Spleen (tissue), 13 donors: ENCODE measurements at places on chromosomes 13 and 19.

GRCh38 chr13:83223546-83223945 is 658.7 kb downstream of the SLITRK1 start:
- no peak for DNase-seq

- DNase-seq, result no peak
These were observed 28.6 kb upstream of the EID2 start for GRCh38 chr19:39568604-39569003.

DNA sequence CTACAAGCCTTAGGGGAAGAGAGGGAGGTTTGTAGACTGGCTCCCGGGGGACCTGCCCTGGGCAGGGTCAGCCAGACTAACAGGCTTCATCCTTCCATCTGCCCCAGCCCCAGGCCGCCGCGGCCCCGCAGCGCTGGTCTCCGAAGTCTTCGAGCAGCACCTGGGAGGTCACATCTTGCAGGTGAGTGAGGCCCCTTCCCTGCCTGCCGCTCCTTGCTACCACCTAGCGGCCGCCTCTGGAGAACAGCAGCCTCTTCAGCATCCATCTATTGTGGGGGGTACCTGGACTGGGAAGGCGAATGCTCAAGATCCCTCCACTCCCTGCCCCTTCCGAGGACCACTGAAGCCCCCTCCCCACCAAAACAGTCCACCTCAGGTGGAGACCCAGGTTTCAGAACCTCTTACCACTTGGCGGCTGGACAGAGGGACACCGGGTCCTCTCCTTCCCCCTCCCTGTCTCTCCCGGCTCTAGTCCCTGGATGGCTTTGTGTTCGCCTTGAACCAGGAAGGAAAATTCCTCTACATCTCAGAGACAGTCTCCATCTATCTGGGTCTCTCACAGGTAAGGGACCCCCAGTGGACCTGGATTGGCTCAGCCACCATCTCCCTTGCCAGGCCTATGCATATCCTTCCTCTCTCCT is 12.7 kb downstream of the NPAS1 start:
- DNase-seq, result peak; percentile 86

DNA sequence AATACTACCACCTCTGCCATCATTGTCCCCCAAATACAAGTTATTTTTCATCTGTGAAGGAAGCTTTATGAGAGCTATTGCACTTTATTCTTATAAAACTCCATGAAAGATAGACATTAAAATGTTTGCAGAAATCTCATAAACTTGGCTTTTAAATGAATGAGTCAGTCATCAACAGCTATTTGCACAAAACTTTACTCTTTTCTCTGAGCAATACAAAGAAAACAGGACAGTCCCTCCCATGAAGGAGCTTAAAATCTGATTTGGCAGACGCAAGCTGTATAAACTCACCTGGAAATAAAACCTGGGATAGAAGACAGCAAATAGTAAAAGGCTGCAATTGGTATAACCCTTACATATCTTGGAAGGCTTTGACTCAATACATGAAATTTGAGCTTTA is 16.6 kb upstream of the RCBTB1 start:
- DNase-seq, result no peak

DNA sequence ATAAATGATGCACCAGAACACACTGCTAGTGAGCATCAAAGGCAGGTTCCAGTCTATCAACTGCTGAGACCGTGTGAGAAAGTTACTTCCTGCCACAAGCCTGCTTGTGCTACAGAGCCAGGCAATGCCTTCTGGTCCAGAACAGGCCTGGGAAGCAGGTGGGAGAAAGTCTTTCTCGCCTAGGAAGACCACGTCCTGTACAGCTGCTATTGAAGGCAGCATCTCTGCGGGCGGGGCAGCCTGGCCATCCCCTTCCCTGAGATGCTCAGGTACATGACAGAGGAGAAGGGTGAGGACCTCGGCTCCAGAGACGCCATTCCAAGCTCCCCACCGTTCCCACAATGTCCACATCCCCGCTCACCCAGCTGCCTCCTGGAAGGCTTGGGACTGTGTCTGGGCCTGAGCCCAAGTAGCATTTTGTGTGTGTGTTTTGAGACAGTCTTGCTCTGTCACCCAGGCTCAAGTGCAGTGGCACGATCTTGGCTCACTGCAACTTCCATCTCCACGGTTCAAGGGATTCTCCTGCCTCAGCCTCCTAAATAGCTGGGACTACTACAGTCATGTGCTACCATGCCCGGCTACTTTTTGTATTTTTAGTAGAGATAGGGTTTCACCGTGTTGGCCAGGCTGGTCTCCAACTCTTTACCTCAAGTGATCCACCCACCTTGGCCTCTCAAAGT is 3.4 kb downstream of the RFX1 start:
- no peak for DNase-seq

DNA sequence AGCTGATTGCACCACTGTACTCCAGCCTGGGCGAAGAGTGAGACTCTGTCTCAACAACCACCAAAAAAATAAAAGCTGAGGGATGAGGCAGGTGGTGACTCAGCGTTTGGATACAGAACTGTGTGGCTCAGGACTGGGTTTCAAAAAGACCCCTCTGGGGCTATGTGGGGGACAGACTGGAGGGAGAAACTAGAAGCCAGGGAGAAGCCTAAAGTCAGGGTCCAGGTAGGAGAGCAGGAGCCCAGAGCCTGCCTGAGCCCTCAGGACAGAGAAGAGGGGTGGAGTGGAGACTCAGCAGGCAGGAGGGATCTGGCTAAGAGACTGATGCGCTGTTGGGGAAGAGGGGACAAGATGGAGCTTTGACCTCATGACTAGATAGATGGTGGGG is 1.8 kb upstream of the CD37 start:
- DNase-seq, result no peak

- DNase-seq, result no peak
These were observed 33.9 kb downstream of the CAB39L start for GRCh38 chr13:49410006-49410405.

GRCh38 chr19:48629599-48630295 is 7.4 kb downstream of the DBP start:
- DNase-seq, result peak; percentile 82

GRCh38 chr19:19550485-19550929 is 12.4 kb downstream of the CILP2 start:
- no peak for DNase-seq

DNA sequence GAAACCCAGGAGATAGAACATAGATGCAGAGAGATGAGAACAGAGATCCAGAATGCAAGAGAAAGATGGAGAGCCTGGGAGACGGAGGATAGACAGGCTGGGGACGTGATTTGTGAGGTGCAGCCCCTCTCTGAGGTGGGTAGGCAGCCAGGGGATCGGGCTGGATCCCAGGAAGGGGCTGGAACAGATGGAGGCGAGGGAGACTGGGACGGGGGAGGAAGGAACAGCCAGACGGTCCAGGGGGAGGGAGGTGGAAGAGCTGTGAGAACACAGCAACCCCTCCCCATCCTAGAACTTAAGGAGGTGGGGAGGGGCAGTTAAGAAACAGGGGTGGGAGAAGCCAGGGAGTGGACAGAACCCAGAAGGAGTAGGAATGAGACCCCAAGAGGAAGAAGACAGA is 3.1 kb downstream of the SLC17A7 start:
- DNase-seq, result no peak

GRCh38 chr19:48859711-48860572 is 8.5 kb downstream of the PLEKHA4 start:
- DNase-seq, result no peak

GRCh38 chr13:71873418-71874247 is 6.6 kb upstream of the DACH1 start:
- DNase-seq, result no peak

- peak; percentile 88 for DNase-seq
These were observed 1.3 kb downstream of the PTBP1 start for GRCh38 chr19:798415-799075.

GRCh38 chr13:48615049-48615448 is 38.7 kb upstream of the CYSLTR2 start:
- no peak for DNase-seq

- DNase-seq, result no peak
These were observed 3.8 kb downstream of the CARS2 start for GRCh38 chr13:110702089-110702488.

GRCh38 chr13:79782541-79783205 is 301.7 kb downstream of the NDFIP2 start:
- DNase-seq, result peak; percentile 74

DNA sequence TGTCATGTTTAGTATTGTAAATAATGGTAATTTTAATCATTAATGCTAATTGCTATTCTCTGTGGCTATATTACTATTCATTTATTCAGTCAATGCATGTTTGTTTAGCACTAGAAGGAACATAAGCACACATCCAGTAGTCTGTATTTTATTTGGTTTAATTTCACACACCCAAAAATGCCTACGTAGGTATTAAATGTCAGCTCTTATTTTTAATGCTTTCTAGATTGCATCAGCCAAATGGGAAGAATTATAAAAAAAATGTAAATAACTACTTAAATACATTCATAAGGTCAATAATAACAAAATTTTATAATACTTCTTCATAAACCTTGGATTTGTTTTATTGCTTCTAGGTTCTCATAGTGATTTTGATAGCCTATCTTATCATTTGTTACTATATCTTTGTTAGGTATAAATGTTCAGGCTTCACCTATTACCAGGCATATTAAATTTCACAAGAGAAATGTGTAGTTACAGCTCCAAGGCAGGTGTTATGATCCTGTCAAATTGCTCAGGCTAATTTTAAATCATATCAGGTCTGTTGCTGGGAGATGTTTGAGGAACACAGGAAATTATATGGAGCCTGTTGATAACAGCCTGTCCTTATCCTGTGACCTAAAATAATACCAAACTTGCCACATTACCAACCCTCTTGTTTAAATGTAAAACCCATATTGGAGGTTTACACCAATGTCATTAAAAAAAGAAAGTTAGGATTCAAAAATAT is 34.4 kb downstream of the ITGBL1 start:
- DNase-seq, result no peak

DNA sequence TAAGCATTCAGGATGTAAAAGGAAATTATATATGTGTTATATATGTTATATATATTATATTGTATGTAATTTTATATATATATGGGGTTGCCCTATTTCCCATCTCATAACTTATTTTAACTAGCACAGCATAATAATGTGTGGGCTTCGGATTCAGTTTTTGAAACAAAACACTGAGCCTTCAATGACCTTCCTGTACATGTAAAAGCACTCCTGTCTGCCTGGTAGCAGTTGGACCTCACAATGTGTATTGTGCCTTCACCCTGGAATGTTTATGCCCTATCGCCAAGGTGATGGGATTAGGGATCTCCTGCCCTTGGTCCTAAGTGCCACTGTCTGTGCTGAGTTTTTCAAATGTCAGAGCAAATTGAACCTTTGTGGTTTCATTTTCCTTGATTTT is 968.8 kb downstream of the TUBA3C start:
- DNase-seq, result no peak

DNA sequence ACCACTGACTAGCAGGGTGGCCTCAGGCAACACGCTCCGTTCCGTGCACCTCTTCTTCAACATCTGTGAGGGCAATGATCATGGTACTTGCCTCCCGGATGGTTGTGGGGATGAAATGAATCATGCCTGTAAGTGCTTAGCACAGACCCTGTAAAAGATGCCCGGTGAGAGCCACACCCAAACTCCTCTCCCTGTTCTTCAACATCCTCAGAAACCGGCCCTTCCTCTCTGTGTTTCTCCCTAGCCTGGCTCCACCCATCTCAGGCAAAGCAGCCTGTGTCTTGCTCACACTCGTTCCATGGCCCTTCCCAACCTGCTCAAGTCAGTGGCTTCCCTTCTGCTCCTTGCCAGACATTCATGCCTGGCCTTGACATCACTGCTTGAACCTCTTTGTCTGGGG is 5.8 kb upstream of the DMKN start:
- DNase-seq, result no peak

DNA sequence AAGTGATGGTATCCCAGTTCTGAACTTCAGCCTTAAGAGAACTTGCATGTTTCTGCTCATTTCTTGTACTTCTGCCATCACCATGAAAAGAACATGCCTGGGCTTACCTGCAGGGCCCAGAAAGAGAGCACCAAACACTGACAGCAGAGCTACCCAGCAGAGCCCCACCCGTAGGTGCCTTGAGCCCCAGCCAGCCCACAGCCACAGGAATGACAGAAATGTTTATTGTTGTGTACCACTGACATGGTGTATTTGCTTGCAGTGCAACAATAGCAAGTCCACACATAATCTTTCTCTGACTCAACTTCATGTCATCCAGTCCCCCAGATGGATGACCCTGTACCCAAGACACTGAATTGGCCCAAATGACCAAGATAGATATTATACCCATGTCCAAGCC is 195.2 kb downstream of the TSHZ3 start:
- DNase-seq, result no peak

GRCh38 chr13:44255771-44256364 is 117.8 kb upstream of the SERP2 start:
- DNase-seq, result no peak

DNA sequence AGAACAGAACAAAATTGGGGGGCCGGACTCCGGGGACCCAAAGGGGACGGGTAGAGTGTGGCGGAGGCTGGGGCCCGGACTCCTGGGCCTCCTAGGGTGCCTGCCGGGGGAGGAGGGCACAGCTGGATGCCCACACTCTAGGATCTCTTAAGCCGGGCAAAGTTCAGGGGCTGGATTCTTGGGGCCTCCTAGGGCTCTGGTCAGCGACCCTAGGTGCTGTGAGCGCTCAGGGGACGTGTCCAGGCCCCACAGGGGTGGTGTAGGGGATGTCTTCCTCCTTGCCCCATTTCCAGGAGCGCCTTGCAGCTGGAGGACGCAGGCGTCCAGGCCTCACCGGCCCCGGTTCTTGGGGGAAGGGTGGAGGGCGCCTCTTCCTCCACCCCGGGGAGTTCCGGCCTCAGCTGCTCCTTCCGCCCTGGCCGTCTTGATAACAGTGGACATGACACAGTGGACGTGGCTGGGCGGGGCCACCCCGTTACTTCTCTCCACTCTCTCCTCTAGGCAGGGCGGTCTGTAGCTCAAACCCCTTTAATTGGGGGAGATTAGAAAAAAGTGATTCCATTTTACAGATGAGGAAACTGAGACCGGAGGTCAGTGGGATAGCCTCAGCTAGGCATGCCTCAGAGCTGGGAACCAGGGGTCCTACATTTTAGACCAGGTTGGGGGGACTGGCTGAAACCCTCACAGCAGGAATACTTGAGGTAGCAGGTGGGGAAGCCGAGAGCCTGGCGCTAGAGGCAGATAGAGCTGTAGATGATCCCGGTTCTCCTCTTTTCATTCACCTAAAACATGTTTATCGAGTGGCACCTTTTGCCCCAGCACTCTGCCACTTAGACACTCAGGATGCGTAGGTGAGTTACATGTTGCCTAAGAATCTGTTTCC is 705 bp downstream of the STXBP2 start:
- peak; percentile 93 for DNase-seq

- DNase-seq, result no peak
These were observed 82.3 kb downstream of the TDRD3 start for GRCh38 chr13:60479273-60479672.

GRCh38 chr19:788983-789700 is 8.1 kb upstream of the PTBP1 start:
- no peak for DNase-seq

GRCh38 chr19:39014037-39014436 is 18.3 kb downstream of the FBXO27 start:
- no peak for DNase-seq

- DNase-seq, result no peak
These were observed 11.6 kb downstream of the OXGR1 start for GRCh38 chr13:96982672-96983071.

DNA sequence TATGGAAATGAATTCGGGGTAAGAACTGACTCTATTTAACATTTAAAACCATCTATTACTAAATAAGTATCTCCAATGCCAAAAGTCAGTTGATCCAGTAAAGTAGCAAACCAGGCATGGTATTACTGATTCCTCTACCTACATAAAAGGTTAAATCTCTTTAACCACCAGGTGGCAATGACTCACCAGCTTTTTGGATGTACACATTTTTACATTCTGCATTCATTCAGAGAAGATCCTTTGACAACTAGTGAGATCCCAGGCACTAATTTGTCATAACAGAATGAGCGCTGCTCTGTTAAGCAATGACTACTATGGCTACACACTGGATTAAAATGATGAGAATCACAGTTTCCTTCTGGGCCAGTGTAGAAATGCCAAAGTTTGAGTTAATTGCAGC is 329.8 kb upstream of the GPC6 start:
- no peak for DNase-seq
